Coronary artery (tissue), 2 donors: ENCODE measurements at places on chromosomes 12 and 14.

GRCh38 chr14:67440513-67440912, 28.5 kb upstream of the PLEK2 start:
- no peak for DNase-seq

DNA sequence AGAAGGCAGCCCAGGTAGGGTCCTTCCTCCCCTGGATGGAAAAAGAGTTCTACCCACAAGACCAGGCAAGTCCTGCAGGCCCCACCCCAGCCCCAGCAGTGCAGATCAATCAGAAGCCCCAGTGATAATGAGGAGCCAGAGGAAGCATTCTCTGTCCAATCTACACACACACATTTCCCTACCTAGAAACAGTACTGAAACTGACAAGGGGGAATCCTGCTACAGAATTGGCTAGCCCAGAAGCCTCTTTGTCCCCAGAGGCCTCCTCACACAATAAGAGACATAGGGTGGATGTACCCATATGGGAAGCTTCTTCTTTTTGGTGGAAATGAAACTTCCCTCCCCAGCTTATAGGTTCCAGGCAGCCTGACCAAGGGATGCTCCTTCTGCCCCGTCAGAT, 9.9 kb downstream of the FSCB start:
- DNase-seq = no peak

DNA sequence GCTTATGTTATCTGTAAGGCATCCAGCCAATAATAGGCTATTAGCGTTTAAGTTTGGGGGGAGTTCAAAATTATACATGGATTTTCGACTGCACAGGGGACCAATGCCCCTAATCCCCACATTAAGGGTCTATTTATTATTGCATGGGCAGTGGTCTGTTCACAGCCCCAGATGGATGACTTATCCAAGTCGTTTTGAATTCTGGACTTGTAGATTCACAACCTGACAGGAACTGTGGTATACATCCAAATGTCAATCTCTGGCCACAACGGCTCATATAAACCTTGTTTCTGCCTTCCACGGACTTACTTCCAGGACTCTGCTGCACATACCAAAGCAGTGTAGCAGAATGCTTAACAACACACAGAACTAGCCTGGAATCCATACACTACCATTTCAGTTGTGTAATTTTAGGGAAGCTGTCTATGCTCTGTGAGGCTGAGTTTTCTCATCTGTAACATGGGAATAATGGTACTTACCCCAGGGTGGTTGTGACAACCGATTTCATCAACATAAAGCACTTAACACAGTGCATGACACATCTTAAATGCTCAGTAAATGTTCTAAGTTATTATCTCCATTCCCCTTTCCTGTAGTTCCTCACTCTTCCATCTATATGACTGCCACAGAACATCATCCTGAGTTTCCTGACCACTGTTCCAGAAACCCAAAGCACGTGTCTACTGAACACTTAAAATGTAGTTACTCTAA, 3.7 kb downstream of the DDX24 start:
- DNase-seq = no peak

DNA sequence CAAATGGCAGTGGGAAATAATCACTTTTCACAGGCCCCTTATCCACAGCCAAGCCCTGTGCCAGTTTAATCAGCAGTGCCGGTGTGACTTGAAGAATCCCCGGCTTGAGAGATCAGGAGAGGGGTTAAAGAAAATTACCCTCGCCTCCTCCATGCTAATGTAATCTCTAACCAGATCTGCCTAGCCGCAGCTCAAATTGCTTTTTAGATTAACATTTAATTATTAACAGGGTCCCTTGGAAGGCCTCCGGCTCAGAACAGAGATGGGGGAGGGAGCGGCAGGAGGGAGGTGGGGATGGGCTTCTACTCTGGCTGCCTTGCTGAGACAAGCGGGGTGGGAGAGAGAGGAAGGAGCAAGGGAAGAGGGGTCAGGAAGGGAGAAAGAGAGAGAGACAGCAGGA, 24.0 kb downstream of the FAM222A start:
- no peak for DNase-seq

GRCh38 chr12:52455821-52456220, 3.9 kb upstream of the KRT6B start:
- DNase-seq = no peak

DNA sequence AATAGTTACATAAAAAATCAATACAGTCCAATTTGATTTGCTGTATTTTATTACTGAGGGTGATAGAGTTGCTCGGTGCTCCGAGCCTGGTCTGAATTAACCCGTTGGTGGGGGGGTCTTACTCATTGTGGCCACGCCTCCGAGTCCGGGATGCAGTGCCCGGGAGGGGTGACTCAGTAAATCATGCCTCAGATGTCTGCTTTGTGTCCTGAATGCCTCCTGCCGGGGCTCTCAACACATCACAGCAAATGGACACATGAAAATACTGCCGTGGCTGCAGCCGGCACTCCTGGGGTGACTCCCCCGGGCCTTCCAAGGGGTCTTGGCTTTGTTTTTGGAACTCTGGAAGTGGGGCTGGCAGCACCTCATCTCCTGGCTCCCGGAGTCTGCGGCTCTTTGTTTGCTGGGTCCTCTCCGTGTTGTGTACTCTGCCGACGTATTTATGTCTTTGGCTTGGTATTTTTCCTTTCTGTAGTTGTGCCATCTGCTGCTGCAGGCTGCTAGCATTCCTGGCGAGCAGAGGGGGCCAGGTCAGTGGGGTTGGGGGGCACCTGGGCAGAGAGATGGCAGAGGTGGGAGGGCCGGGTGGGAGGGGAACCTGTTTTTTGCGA, 129.0 kb downstream of the AACS start:
- DNase-seq = no peak

- no peak for DNase-seq
These were observed 18.1 kb downstream of the CABP1 start for GRCh38 chr12:120658286-120659150.

- no peak for DNase-seq
These were observed 31.8 kb upstream of the OR10A7 start for GRCh38 chr12:55188974-55189556.

GRCh38 chr12:107511292-107511691, 174.3 kb upstream of the PWP1 start:
- no peak for DNase-seq

GRCh38 chr12:53219292-53219955, 12.4 kb upstream of the ITGB7 start:
- DNase-seq = no peak

- no peak for DNase-seq
These were observed 1.7 kb downstream of the PPM1H start for GRCh38 chr12:62933220-62933601.

DNA sequence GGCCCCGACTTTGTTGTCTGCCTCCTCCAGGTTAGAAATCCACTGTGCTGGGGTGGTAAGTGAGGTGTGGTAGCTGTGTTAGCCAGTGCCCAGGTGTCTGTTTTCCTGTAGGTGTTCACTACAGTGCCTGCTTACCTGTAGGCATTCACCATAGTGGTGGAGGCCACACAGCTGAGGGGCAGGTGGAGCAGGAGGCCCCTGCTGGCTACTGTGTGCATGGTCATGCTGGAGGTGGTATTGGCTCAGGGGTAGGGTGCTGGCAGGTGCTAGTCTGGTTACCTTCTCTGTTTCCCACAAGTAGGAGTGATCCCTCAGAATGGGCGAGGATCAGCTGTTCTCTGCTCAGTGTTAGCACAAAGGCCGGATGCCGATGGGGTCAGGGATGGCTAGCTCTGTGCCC, 217.3 kb downstream of the SYT10 start:
- no peak for DNase-seq

DNA sequence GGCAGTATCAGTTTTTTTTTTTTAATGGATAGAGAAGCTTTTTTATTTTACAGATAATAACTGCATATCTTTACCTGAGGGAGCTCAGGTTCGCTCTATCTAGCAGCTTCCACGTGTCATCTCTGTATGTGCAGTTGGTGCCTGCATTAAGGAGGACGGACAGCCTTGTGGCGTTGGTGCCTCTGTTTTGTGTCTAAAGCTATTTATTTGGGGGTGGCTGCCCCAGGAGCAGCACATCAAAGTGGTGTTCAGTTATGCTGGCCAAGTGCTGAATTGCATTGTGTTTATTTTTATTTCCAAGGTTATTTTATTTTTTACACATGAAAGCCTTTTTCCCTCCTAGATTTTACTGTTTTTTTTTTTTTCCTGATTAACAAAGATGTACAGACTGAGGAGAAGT, 59.7 kb downstream of the RASSF3 start:
- no peak for DNase-seq

GRCh38 chr12:66741919-66742318, 63.0 kb upstream of the GRIP1 start:
- no peak for DNase-seq

GRCh38 chr14:105839425-105840265, 313.3 kb downstream of the TMEM121 start:
- DNase-seq = peak; percentile 26

GRCh38 chr14:55599250-55599879, 19.4 kb downstream of the KTN1 start:
- DNase-seq = no peak

DNA sequence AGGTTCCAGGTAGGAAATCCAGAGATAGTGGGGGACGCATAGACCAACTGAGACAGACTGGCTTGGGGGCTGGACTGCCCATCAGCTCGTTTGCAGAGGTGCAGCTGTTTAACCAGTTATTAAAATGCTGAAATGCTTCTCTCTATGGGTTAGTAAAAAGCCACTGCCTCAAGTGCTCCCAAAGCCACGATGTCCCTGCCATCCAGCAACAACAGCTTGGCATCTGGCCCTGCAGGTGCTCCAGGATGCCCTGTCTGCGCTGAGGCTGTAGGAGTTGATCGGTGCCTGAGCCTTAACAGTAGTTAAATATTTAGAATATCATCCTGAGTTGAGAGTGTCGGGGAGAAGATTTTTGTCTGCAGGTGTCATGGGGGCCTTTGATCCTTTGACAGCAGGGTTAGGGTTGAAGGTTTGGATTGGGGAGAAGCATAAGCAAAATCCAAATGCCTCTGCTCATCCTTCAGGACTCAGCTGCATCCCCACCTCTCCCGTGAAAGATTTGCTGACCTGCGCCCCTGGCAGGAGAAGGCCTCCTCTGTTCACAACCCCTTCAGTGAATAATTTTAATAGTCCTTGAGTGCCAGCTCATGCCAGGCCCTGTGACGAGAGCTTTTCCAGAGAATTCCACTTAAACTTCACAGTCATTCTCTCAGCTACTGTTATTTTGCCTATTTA, 127.3 kb upstream of the PWP1 start:
- DNase-seq = no peak

GRCh38 chr12:4293966-4294505, 20.5 kb downstream of the CCND2 start:
- DNase-seq = no peak

DNA sequence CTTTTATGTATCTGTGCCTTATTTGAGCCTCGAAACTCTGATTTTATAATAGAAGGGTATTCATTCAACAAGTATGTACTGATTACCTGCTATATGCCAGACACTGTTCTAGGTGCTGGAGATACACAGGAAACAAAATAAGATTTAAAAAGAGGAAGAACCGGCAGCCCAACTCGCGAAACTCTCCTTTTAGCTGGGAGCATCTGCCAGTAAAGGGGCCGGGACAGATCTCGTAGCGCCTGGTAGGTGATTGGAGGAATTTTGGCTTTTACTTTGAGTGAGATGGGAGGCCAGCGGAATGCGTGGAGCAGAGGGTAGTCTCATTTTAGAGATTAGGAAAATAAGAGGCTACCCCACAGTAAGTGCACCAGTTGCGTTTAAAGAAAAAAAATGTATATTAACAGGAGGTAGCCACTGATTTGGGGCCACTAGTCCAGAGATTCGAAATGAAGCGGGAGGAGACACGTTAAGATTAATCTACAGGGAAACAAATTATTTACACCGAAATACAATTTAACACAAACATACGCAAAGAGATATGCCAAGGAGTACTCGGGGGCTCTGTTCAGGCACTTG, 520 bp upstream of the MON2 start:
- no peak for DNase-seq

DNA sequence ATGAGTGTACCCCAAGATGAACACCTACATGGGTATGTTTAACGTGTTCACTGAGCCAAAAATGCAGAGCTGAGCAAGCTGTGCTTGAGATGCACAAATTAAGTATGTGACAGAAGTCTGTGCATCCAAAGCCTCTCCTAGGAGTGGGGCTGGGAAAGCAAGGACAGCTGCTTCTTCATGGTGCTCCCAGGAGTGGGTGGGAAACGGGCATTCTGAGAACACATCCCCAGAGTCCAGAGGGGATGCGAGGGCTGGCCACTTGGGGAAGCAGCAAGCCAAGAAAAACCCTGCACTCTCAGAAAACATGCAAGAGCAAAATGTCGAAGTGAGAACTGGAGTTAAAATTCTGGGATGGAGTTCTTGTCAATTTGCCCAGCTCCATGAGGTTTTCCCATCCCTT, 414.3 kb downstream of the BCAT1 start:
- no peak for DNase-seq

DNA sequence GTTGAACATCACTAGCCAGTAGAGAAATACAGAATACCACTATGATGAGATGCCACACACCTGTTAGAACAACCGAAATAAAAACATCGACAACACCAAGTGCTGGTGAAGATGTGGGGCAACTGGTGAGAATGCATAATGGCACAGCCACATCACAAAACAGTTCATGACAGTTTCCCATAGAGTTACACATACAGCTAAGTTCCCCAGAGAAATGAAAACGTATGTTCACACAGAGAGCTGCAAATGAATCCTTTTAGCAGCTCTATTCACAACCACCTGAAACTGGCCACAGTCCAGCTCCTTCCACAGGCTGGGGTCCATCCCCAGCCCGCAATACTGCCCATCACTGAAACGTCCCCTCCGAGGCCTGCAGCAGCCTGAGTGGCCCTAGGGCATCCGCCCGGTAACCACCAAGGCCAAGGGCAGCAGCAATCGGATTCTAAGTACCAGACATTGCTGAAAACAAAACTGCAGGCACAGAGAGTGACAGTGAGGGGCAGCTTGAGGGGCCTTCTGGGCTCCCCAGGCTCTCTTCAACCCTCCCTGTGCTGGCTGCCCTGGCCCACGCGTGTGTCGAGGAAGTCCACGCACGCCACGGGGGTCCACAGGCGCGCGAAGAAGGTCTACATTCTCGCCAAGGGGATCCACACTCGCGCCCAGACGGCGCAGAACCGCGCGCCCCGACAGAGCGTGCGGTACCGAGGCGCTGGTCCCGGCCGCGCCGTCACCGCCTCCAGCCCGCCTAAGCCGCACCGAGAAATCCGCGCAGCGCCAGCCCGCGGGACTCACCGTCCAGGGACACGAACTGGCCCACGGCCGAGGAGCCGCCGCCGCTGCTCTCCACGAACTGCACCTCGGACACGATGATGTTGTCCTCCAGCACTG, 903 bp downstream of the BRF1 start:
- no peak for DNase-seq

GRCh38 chr12:77031745-77032144, 33.6 kb downstream of the E2F7 start:
- no peak for DNase-seq
